Activated naive CD4-positive, alpha-beta T cell (primary cell): ENCODE measurements at places on chromosomes 2 and 18.

DNA sequence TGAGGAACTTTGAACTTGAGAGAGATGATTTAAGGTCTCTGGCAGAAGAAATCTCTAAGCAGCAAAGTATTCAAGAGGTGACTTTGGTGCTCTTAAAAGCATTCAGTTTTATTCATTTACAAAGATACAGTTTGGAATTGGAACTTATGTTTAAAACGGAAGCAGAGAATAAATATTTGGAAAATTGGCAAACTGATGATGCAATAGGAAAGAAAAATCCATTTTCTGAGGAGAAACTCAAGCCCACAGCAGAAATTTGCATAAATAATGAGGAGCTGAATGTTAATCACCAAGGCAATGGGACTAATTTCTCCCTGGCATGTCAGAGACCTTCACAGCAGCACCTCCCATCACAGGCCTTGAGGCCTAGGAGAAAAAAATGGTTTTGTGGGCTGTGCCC lies 1022.5 kb upstream of the CHAC2 start:
- DNase-seq, result no peak

GRCh38 chr2:108640731-108641130 lies 78.6 kb upstream of the RANBP2 start:
- no peak for DNase-seq

GRCh38 chr2:149192427-149192826 lies 138.0 kb upstream of the LYPD6 start:
- DNase-seq, result no peak

GRCh38 chr2:165776013-165776412 lies 18.0 kb downstream of the GALNT3 start:
- no peak for DNase-seq

DNA sequence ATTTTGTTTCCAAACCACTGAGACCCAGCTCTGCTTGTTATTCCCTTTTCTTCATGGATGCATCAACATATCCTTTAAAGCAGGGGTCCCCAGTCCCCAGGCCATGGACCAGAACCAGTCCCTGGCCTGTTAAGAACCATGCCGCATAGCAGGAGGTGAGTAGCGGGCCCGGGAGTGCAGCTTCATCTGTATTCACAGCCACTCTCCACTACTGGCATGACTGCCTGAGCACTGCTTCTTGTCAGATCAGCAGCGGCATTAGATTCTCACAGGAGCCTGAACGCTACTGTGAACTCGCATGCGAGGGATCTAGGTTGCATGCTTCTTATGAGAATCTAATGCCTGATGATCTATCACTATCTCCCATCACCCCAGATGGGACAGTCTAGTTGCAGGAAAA lies 1.6 kb upstream of the POLI start:
- no peak for DNase-seq
